ENCODE measurements at places on chromosomes 4 and X.

DNA sequence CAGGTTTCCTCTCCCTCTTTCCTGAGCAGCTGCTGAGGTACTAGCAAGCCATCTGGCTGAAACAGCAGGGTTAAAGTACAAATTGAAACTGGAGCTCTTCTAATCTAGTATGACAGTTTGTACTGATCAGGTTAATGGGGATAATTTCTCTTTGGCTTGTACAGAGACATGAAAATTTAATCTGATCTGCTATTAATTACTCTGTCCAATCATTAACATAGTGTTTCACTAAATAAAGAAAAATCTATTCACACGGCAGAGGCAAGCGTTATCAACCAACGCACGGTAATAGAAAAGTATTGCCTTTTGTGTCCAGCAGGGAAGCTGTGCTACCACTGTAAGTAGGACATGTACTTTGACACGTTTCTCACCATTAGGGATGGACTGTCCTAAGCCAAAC, 71.1 kb downstream of the IGSF1 start:
- DNase-seq = no peak

DNA sequence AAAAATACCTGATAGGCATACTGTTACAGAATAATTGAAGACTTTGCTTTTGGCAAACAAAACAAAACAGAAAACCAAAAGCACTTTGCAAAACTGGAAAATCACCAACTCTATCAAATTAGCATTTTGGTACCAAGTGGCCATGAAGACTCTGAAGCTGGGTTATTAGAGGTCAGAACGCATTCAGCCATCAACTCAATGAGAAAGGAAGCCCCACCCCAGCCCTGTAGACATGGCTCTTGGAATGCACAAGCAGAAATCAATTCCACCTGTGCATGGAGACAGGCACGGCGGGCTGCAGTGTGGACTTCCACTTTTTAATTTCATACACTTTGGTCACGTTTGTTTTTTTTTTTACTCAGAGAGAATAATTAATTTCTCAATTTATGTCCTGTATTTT, 93.6 kb upstream of the DHX15 start:
- DNase-seq = no peak

- no peak for DNase-seq
These were observed 167.8 kb upstream of the HAND2 start for GRCh38 chr4:173697840-173698239.

GRCh38 chr4:2428496-2429213, 9.9 kb downstream of the CFAP99 start:
- DNase-seq = no peak

DNA sequence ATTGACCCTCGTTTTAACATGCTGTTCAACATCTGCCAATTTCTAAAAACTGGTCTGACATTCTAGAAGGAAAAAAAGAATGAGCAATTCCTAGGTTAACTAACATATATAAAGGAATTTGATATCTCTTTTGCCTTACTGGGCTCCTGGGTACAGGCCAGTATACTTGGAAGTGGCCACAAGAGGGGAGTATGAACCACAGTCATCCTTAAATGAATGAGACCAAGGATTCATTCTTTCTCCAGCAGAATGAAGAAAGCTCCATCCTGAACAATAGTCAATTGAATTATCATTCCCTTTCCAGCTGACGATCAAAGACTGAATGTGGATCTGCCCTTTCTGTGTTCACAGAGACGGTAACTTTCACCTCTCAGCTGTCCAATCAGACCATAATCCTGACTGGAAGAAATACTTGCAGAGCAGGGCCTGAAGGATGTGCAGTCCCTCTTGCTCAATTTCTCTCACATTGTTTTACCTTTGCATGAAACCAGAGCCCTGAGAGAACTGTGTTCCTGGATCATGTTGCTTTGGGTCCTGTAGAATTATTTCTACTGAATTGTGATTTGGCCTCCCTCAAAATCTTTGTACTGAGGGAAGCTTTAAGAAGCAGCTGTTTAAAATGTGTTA, 14.8 kb upstream of the SPARCL1 start:
- peak; percentile 52 for DNase-seq

DNA sequence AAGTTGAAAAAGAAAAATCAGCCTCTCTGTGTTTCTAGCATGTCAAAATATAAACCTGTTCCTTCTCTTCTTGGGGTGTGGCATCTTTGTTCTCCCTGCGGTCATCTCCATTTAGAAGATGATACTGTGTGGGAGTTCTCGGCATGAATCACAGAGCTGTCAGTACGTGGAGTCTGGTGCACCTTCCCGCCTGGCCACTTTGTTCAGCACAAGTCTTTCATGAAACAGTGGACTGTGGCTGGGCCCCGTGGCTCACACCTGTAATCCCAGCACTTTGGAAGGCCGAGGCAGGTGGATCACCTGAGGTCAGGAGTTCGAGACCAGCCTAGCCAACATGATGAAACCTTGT, 166.5 kb downstream of the MAML3 start:
- no peak for DNase-seq

DNA sequence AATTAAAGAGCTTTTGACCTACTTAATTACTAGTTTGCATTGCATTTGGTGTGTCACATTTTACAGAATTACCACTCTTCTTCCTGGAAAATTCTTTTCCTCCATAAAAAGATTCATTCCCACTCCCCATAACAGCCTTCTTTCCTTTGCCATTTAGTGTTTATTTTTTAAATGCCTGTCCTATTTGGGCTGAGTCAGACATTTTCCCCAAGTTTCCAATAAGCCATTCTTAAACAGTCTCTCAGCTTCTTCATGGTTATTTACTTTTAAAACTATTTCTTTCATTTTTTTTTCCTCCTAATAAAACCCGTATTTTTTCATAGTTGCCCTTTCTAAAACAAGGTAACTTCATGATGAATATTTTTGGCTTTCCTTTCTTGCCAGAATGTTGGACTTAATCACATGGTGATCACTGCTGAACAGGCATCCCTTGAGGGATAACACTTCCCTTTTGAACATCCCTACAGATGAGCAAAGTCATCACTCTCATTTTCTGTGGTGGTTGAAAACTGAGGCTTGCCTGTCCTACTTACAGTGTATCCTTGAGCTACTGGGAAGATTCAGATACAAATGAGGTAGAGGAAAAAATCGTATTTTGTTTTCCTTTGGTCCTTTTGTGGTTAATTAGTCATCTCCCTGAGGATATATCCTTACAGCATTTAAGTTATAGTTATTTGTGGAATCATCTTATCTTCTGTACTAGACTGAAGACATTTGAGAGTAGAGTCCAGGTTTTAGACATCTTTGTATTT, 520.5 kb upstream of the NR3C2 start:
- no peak for DNase-seq

DNA sequence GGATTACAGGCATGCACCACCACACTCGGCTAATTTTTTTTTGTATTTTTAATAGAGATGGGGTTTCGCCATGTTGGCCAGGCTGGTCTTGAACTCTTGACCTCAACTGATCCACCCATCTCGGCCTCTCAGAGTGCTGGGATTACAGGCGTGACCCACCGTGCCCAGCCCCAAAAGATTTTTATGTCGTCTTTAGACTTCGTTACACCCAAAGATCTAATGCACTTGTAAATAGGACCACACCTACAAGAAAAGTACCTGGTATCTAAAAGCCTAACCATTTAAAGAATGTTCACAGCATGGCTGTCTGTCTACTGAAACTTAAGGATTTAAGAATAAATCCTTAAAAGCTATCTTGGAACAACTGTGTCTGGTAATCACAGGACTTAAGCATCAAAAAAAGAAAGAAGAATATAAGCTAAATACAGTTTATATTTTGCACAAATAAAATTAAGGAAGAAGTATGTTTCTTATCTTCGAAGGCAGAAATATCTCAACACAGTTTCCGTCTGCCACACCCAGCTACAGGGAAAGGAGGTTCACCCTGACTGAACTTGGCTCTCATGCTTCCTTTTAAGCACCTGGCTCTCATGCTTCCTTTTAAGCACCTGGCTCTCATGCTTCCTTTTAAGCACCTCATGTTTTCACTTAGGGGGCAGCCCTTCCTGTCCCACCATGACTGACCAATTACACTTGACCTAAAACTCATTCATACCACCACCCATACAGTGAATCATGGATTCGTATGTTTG, 92.0 kb upstream of the STS start:
- peak; percentile 57 for DNase-seq

GRCh38 chr4:13701937-13702446, 74.5 kb upstream of the BOD1L1 start:
- no peak for DNase-seq

DNA sequence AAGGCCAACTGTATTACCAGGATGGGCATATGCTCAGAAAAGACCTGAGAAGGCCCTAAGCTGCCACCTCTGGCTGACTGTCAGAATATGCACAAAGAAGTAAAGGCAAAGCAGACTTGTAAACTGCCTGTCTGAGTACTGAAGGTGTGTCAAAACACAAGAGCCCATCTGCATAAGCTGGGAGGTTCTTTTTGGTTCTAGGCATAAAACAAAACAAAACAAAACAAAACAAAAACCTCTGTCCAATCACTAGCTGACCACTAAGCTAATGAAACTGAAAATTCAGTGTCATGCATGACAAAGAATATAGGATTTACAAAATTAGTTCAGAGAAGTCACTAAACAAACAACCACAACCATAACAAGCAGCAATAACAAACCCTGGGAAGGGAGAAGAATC, 20.6 kb downstream of the SH3D19 start:
- DNase-seq = no peak

GRCh38 chr4:7198440-7199128, 6.2 kb downstream of the SORCS2 start:
- peak; percentile 54 for DNase-seq

- no peak for DNase-seq
These were observed 384.9 kb upstream of the CNKSR2 start for GRCh38 chrX:20989361-20989760.

DNA sequence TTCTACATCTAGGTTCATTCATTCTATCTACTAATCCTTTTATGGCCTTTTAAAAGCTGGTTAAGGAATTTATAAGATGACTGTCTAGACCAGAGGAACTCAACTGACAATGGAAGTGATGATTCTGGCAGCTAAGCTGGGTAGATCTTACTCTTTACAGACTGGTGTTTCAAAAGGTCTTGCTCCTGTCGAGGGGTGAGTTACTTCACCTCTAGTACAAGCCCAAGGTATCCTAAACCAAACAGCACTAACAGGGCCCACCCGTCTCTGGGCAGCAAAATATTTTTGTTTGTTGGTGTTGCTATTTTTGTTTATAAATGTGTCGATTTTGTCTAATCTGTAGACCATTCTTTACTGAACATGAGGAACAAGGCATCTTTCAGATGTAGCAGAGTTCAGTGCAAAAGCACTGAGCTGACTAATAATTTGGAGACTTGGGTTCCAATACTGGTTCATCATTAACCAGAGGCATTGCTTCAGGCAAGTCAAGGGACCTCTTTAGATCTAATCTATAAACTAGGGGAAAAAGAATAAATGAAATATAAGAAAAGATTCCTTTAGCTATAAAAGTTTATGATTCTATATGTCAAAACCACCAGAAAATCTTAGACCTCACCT, 90.3 kb upstream of the FRG1 start:
- DNase-seq = no peak

GRCh38 chr4:86556791-86557415, 37.2 kb upstream of the PTPN13 start:
- no peak for DNase-seq

GRCh38 chr4:65316534-65316933, 353.8 kb downstream of the EPHA5 start:
- no peak for DNase-seq

DNA sequence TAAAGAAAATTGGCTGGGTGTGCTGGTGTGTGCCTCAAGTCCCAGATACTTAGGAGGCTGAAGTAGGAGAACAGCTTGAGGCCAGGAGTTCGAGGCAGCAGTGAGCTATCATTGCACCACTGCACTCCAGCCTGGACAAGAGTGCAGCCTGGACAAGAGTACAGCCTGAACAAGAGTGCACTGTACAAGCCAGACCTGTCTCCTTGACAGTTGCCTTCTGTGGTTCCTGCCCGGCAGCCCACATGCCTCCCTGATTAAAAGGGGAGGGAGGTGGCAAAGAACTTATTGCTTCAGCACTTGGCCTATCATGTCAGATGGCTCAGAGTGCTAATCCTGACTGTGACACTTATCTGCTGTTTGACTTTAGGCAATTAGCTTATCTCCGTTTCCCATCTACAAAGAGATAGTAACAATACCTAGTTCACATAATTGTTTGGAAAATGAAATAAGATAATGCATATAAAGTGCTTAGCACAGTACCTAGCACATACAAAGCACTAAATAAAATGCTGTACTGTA, 249.1 kb downstream of the DCLK2 start:
- DNase-seq = no peak

DNA sequence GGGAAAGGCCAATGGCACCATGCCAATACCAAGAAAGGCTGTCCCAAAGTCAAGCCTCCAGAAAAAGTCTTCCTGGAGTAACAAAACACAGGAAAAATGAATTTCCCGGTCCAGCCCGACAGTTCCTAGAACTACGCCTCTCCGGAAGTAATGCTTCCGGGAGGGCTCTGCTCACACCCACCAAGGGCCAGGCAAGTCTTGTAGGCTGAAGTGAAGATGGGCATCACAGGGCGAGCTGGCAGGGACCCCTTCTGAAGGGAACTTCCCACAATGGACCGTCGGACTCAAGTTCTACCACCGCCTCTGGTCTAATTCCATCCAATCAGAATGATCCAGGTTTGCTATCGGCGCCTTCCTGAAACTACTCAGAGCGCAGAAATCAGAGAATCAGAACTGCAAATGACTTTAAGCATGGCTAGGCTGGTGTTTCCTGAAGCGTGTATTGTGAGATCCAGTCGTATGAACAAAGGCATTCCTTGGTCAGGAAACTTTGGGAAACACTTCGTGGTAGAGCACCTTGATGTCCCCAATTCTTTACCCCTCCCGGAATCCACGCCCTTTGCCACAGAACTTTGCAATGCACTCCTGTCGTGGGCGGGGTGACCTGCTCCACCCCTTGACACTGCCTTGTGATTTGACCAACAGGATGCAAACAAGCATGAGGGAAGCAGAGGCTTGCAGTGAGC, 127.8 kb downstream of the BCOR start:
- no peak for DNase-seq

DNA sequence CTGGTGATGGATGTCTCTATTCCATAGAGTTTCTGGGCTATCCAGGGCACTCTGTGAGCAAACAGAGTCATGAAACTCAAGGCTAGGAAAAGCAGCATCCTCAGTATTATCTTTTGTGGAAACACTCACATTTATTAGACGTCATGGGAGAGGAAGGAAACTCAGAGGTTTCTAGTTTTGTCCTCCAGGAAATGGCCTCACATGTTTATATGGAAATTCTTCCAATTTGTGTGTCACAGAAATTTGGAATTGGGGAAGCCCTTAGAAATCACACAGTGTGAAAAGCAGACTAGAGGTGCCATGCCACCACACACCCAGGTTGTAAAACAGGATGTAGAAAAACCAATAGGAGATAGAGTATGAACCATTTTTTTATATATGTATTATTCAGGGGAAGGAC, 31.1 kb downstream of the IDS start:
- DNase-seq = no peak
